ENCODE measurements at places on chromosomes 3 and 15.

DNA sequence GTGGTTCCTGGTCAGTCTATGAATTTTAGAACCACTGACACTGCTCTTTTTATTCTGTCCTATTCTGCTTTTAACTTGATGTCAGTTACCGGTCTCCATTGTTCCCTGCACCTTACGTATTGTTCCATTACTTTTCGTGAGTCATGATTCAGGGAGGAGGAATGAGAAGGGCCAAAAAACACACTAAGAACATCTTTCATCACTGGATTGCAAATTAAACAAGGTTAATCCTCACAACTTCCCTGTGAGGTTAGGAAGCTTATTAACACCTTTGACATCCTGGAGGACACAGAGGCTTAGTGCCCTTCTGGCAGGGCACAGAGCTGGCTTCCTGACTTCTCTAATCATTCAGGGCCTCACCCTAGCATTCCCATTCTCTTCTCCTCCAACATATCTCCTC lies 227.6 kb upstream of the SATB1 start:
- DNase-seq: no peak

GRCh38 chr3:74263031-74263430 lies 351.4 kb downstream of the CNTN3 start:
- DNase-seq: no peak

DNA sequence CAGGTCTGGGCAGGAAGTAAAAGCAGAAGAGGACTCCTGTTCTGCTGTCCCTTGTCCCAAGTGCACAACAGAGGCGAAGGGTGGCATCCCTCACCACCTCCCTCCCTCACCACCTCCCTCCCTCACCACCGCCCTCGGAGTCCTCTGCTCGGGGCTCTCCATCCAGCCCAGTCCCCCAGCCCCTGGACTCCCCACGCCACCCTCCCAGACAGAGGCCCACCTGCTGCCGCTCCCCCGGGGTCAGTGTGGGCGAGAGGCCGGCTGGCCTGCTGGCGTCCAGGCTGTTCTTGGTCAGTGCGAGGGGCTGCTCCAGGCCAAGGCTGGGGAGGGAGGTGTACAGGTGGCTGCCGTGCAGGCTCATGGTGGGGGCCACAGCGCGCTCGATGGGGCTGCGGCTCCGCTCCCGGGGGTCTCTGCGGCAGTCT lies 79.1 kb downstream of the VGLL4 start:
- DNase-seq: no peak

DNA sequence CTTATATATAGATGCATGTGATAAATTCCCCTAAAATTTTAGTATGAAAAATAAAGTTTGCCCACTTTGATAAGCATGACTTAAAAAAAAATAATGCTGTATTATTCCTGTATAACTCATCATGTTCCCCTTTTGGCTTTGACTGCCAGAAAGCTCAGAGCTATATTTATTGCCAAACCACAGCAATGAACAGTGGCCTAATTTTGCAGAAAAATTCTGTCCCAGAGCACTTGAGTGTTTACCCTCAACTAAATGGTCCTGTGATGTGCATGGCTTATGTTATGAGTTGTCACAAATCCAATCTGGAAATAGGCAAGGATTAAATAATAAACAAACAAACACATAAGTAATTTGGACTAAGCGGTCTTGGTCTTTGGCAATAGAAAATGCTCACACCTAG lies 276.7 kb downstream of the SLC9A9 start:
- DNase-seq: no peak

GRCh38 chr3:112247900-112248299 lies 46.1 kb downstream of the SLC9C1 start:
- no peak for DNase-seq

GRCh38 chr3:59482684-59483083 lies 432.9 kb upstream of the CFAP20DC start:
- DNase-seq: no peak

- DNase-seq: no peak
These were observed 446.7 kb upstream of the GBE1 start for GRCh38 chr3:82208002-82208710.

GRCh38 chr3:23004971-23005370 lies 198.2 kb upstream of the UBE2E2 start:
- DNase-seq: no peak

GRCh38 chr3:194688200-194688740 lies 2.6 kb downstream of the FAM43A start:
- DNase-seq: no peak

DNA sequence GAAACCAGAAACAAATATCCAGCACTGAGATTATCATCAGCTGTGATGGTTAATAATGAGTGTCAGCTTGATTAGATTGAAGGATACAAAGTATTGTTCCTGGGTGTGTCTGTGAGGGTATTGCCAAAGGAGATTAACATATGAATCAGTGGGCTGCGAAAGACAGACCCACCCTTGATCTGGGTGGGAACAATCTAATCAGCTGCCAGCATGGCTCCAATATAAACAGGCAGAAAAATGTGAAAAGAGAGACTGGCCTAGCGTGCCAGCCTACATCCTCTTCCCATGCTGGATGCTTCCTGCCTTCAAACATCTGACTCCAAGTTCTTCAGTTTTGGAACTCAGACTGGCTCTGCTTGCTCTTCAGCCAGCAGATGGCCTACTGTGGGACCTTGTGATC lies 869.5 kb downstream of the SI start:
- DNase-seq: no peak

DNA sequence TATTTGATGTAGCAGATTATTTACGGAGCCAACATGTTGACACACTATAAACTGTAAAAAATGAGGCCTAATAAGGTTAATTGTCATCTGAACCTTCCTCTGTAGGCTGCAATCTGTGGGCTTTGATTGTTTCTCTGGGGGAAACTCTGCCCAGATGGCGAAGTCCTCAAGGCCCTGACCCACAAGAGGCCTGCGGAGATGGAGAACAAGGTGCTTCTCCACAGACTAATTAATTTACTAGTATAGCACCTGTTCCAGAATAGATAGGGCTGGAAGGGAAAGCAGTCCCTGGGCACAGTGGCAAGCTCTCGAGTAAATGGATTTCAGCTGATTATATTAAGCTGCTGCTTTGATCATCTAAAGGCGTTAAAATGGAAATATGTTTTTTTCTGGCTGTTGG lies 338.8 kb upstream of the DNAJC19 start:
- no peak for DNase-seq

GRCh38 chr3:126962756-126963155 lies 20.2 kb upstream of the PLXNA1 start:
- DNase-seq: no peak

DNA sequence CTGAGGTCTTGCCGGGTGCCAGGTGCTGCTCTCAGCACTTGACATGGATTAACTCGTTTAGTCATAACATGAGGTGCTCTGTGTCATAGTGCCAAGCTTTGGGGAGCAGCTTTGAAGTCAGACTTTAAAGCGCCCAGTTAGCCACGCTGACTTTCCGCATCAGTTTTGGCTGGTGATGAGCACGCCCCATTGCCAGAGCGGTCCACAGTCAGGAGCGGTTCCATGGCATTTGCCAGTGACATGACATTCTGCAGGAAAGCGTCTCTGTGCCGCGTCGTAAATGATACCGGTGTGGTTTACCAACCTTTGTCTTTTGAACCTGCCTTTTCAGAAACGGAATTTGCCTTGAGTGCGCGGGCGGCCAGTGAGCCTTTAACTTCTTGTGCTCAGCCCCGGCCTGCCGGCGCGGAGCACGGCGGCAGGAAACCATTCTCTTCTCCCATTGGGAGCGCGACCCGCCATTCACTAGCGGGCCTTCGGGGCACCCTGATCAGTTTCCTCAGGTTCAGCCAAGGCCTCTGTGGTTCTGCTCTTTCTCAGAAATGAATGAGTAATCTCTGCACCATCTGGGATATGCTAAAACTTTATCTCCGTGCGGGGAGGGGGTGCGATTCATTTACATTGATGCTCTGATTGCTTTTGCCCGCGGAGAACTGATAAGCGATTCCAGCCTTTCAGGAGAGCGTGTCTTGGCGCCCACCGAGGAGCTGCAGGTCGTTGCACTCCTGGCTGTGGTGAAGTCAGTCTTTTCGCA lies 1.7 kb upstream of the SLC2A2 start:
- peak; percentile 2 for DNase-seq

GRCh38 chr3:170700054-170700404 lies 114.2 kb upstream of the SLC7A14 start:
- no peak for DNase-seq

- DNase-seq: no peak
These were observed 38.8 kb downstream of the NGLY1 start for GRCh38 chr3:25744470-25744869.

DNA sequence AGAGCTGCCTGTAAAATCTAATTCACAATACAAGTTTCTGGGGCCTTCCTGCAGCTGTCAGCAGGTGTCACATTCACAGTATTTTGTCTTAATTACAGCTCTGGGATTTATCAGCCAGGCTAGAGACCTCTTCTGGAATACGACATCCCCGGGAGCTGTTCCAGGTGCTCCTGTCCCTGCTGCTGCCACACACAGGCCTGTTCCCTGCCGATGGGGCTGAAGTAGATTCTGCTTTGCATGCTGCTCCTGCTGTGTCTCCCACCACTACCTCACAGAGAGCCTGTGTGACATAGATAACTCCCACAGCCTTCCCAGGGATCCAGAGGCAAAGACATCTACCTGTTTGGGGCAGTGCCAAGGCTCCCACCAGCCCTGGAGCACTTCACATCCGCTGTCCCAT lies 20.4 kb downstream of the COLQ start:
- DNase-seq: no peak

DNA sequence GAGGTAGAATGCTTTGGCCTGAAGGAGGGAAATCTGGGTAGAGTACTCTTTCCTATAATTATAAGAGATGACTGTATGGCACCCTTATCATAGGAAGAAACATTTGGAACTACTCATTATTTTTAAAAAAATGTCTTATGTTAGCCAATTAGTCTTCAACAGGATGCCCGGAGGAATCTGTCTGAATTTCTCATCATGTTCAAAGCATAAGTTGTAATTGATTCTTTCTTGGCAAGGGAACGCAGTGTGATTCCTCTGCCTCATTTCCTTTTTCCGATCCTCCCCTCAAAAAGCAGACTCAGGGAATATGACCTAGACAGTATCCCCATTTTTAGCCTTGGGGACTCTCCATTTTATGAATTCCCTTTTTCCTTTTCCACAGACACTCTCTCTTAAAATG lies 165.1 kb downstream of the IL5RA start:
- no peak for DNase-seq

DNA sequence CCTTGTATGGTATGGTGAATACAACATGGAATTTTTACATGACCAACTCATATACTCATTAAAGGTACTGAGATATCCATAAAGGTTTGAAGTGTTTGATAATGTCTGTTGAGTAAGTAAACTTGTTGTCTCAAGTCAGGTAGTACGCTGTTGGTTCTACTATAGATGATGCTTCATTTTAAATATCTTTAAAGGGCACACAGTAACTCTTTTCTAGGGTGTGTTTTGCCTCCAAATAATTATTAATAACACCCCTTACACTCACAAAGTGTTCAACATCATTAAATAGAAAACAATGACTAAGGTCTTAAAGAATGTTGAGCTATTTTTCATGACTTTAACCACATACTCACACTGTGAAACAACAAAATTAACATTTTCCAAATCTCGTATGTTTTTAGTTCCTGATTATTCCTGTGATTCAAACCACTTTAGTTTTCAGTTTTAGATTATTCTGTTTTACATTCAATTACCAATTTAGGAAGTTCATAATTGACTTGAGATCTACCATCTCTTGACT lies 220.0 kb upstream of the NANOGP8 start:
- no peak for DNase-seq

DNA sequence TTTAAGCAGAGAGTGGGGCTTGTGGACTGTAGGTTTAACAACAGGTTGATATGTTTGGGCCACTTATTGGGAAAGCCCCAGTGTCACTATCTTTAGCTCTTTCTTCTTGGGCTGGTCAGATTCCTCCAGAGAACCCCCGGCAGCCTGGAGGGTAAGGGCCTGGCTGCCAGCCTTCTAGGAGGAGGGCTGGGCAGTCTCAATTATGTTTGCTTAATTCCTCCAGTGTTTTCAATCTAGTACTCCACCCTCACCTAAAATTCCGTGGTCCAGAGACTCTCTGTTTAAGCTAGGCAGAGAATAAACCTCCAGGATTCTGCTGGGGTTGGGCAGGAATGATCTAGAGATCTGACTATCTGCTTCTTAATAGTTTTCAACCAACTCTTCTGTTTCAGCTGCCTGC lies 5.3 kb downstream of the ASB14 start:
- no peak for DNase-seq

DNA sequence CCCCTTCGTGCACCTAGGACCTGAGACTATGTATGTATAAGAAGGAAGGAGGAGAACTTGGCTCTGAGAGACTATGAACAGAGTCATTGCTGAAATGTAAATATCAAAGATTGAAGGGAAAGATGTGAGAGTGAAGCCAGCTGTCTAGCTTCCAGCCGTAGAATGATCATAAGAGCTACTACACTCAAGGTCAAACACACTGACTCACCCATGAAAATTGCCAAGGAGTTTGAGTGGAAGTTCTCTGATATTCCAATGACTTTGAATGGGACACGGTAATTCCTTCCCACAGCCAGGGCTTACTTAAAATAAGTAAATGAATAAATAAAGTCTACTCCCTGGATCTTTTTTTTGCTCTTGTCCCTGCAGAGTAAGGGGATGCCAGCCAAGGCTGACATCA lies 398.9 kb upstream of the TPRG1 start:
- DNase-seq: no peak

- DNase-seq: no peak
These were observed 46.8 kb downstream of the ITGB5 start for GRCh38 chr3:124840331-124840730.

DNA sequence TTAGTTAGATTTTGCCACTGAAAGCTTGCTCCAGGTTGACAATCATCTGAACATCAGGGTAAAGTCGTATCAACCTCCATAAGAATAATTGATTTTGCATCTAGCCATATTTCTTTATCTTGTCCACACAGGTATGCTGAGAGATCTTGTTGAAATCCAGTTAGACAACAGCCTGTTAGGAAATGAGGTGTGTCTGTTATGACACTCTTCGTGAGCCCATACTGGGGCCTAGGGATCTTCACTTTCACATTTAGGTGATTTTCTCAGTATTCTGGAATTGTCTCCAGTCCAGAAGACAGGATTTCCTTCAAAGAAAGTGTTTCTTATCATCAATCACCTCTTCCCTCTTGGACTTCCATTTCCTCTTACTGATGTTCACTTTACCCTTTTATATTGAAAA lies 18.1 kb downstream of the DNAJB11 start:
- DNase-seq: no peak

GRCh38 chr15:46315434-46315833 lies 680.6 kb downstream of the SQOR start:
- DNase-seq: no peak

- DNase-seq: no peak
These were observed 25.6 kb upstream of the NLGN1 start for GRCh38 chr3:173371848-173372487.

- no peak for DNase-seq
These were observed 88.9 kb upstream of the NEDD4 start for GRCh38 chr15:56082263-56082761.

All from activated T-helper 9 cell treated with anti-CD3 and anti-CD28 coated beads, Interleukin-2, amount 50 U/mL, for 16 hours (primary cell).